ENCODE measurements at places on chromosomes 16 and 17.

DNA sequence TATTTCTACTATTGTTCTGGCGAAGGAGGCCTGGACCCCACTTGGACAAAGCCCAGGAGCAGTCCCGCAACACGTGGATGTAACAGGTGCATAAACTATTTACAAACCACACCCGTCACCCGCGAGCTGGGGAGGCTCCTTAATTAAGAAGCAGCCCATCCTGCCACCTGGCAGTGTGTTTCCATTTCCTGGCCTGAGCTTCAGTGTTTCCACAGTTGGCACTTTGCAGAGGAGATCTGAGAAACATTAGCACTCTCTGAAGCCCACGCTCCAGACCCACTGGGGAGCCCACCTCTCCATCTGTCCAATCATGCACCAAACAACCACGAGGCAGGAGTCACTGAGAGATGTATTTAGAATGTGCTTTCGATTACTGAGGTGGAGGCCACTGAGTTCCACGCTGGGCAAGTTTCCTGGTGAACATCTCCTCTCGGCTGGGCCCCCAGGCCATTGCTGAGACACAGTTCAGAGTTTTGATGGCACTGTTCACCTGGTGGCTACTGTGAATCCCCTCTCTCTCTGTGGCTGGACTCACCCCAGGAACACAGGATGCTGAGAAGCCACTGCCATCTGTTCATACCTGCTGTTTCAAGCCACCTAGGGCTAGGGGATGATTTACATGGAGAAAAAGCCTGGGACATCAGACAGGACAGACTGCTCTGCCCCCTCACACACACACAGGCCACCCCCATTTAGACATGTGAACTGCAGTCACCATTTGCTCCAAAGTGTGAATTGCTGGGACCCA lies 129.1 kb downstream of the AIPL1 start:
- DNase-seq: no peak

GRCh38 chr17:75067856-75068255 lies 19.9 kb upstream of the SLC16A5 start:
- DNase-seq: no peak

DNA sequence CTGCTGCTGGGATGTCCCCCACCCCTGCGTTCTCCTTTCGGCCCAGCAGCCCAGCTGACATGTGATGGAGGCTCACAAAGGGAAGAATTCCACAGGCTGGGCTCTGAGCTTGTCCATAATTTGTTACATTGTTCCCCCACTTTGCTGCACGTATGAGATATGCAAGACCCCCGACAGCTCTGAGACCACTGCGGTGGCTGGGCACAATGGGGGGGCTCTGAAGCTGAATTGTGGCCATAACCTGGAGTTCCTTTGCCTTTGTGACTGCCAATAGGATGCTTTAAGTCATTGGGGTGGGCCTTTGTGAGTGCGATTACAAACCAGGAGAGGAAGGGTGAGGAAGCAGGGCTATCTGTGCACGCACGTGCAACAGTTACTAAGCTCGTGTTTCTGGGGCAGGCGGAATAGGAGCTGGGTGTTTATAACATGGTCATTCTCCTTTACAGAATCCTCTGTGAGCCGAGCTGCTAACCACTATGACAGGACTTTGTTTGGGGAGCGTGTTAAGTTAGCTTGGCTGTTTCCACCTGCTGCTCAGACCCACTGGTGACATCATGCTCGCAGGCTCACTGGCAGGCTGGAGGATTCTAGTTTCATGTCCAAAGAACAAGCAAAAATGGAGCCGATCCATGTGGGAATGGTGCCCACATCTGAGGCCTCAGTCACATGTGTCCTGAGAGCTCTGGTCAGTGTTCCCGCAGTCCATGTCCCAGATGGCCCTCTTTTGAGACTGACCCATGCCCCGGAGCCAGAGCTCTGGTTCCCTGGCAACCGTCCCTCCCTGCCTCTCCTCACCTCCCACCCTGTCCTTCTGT lies 208.3 kb upstream of the SALL1 start:
- DNase-seq: no peak

DNA sequence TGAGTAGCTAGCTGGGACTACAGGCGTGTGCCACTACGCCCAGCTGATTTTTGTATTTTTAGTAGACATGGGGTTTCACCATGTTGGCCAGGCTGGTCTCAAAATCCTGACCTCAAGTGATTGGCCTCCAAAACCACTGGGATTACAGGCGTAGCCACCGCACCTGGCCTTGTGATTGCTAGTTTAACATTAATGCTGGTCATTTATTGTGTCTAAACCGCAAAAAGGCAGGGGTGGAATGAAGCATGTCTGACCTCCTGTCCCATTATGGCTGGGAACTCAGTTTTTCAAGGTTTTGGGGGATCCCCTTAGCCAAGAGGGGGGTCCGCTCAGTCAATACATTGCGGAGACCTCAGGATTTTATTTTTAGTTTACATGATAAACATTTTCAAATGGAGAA lies 10.7 kb upstream of the CNGB1 start:
- no peak for DNase-seq

- DNase-seq: no peak
Observed at GRCh38 chr17:34351096-34351495, 5.2 kb upstream of the CCL13 start.

- no peak for DNase-seq
Observed at GRCh38 chr16:47777220-47777619, 316.1 kb downstream of the PHKB start.

- DNase-seq: no peak
Observed at GRCh38 chr17:1229349-1229899, 40.8 kb upstream of the BHLHA9 start.

- no peak for DNase-seq
Observed at GRCh38 chr16:49622084-49622390, 233.9 kb downstream of the ZNF423 start.

GRCh38 chr16:81524382-81524781 lies 79.8 kb downstream of the CMIP start:
- DNase-seq: no peak

DNA sequence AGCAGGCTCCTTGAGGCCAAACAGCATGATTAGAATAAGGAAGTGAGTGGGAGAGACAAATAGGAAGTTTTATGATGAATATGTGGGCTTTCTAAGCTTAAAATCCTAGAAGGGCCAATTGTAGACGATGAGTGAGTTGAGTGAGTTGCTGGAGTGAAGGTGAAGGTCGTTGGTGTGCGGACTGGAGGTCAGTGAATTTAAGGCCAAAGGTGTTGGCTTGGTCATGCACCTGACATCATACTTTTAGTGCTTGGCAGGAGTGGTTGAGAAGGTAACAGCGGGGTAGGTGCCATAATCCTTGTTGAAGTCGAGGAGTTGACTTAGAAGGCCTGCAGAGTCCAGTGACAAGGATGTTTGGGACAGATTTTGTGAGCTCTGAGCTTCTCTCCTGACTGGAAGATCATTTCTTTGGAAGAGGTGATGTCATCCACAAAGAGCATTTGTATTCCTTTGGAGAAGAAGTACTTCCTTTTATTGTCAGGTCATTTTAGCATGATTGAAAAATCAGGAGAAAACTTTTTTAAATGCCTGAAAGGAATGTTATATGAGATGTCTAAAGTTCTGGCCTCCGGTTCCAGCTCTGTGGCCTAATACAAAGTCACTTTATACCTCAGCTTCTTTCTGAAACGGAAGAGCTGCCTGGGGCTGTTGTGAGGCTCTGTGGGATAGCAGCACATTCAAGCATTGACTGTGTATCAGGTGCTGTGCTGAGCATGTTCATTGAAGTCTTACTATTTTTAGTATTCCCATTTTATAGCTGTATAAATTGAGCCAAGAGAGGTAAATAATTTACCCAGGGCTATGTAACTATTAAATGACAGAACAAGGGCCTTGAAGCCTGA lies 53.6 kb upstream of the TBX2 start:
- no peak for DNase-seq

GRCh38 chr17:67441052-67441895 lies 64.2 kb downstream of the PITPNC1 start:
- no peak for DNase-seq

DNA sequence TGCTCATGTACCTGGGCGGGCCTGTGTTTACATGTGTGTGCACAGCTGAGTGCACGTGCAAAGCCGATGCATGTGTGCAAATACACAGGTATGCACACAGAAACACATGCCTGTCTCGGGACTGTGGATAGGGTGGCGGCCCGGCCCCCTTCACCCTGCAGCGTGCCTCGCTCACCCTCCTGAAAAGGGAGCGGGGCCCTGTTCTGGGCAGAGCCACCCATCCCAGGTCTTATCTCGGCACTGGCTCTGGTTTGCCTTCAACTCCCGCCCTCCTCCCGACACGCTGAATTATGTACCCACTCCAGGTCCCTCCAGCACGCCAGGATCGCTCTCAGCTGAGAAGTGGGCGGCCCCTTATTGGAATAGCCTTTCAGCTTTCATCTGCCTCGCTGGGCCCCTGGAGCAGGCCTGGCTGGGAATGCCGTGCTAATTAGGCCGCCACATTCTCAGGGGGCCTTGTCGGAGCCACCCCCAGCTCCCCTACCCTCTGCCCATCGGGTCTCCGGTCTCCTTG lies 77.8 kb downstream of the RTN4RL1 start:
- no peak for DNase-seq

DNA sequence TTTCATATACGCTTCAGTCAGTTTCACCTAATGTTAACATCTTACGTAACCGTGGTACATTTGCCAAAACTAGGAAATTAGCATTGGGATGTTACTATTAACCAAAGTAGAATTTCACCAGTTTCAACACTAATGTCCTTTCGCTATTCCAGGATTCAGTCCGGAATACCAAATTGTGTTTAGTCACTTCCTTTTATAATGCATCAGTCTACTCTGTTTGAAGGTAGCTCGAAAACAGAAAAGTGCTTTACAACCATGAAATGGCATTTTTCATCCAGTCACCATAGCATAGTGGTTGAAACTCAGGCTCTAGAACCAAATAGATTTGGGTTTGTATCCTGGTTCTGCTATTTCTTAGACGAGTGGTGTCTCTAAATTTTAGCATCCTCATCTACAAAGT lies 29.4 kb downstream of the AP2B1 start:
- no peak for DNase-seq

- DNase-seq: no peak
Observed at GRCh38 chr17:740240-741017, 8.0 kb downstream of the TLCD3A start.

DNA sequence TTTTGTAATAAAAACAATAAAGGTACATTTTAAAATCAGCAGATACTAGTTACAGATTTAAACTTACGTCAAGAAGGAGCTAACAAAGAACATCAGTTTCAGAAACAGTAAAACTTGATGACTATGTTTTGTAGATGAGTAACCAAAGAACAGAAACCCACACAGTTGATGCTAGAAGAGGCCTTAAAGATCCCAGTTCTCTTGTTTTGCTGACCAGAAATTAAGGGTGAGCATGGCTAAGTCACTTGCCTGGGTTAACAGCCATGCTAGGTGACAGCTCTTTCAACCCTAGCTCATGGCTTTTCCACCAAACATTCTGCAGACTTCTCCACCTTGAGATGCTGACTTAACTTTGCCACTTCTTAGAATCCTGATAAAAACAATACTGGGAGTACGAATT lies 26.4 kb downstream of the STX8 start:
- DNase-seq: no peak

DNA sequence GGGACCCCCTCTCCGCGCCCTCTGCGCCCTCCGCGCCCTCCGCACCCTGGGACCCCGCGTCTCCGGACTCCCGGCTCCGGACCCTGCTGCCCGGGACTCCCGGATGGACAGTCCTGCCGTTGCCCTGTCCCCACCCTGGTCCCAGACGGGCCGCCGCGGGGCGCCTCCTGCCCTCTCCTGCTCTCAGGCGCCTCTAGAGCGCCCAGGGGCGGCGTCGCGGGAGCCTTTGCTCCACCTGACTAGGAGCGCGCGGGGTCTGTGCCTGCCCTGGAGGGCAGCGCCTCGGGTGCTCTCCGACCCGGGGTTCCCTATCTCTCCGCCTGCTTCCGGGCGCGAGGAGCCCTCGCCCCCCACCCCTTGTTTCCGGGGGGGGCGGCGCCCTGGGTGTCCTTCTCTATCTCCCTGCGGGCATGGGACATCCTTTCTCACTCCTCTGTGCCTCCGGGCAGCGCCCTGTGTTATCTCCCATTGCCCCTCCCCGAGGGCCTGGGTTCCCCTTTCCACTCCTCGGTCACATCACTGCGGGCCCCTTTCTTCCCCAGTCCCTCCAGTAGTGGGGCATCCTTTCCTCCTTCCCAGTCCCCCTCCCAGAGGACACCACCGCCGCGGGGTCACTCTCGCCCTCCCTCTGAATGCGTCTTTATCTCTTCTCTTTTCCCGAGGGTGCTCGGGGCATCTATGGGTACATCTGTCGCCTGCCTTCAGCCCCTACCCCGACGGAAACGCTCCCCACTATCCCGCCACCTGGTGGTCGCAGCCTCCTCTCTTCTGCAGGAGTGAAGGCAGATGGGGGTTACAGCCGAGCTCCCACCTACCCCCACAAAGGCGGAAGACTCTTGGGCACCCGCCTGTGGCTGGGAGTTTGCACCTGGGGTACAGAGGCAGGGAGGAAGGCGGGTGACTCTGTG lies 875 bp downstream of the PRKCB start:
- no peak for DNase-seq

DNA sequence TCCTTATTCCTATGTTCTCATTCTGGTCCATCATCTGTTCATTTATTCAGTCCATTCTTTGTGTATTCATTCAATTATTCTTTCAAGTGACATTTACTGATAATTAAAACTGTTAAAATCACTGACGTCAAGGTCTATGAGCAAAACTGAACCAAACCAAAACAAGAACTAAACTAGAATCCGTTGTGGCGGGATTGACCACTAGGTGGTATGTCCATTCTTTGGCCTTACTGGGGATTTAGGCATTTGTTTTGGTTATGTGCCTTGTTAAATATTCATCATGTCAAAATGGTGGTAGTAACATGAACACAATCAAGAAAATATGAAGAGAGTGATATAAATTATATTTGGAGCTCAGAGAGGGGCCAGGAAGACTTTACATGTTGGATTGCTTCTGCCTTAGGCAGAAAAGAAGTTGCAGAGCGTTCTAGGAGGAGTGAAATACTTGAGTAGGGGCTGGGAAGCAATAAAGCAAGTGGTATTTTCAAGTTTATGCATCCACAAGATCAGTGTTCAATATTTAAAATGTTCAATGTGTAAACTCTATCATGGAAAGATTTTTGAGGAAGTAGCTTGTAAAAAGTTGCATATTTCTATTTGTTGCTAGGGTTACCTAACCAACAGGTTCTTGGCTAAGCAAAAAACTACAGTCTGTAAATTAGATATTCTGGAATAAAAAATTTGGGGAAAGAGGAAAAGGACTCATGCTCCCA lies 129.0 kb downstream of the CDH13 start:
- no peak for DNase-seq

GRCh38 chr16:22030087-22030812 lies 22.3 kb downstream of the MOSMO start:
- DNase-seq: no peak

GRCh38 chr17:39400547-39401411 lies 647 bp downstream of the FBXL20 start:
- DNase-seq: no peak

DNA sequence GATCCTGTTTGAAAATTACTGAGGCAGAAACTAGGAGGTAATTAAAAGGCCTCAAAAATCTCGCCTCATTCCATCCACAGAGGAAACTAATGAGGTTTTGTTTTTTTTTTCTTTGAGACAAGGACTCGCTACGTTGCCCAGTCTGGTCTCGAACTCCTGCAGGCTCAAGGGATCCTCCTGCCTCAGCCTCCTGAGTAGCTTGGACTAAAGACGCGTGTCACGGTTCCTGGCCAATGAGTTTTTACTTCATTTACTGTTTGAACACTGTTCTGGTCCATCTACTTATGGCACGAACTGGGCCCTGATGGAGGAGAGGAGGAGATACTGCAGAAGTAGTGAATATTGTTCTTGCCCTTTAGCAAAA lies 600 bp upstream of the BLTP2 start:
- no peak for DNase-seq

All from D721Med (cell line).